ENCODE measurements at places on chromosomes 12 and 14.

DNA sequence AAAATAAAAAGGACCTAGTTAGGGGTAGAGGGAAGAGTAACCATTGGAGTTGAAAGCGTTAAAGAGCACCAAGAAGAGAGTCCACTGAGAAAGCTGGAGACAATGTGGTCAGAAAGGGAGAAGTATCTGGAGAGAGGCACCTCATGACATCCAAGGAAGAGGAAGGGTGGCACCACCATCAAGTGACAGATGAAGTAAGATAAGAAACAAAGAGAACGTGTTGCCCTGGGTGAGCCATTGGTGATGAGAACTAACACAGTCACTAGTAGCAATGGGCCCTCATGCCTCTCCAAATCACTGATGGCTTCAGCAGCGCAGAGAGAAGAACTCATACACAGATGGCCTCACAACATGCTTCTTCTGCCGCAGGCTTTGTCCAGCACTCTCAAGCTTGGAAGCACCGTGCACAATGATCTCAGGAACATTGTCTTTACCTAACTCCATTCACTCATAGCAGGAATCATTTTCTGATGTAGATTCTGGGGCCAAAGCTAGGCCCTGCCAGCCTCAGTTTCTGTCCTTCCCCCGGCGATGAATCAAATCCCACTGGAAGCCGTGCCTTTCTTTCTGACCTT is 252.9 kb downstream of the DPF3 start:
- no peaks in the 10 kb centered on the region for H3K27me3 ChIP-seq
- no peaks in the 10 kb centered on the region for H3K36me3 ChIP-seq
- no peaks in the 10 kb centered on the region for H3K4me1 ChIP-seq
- no peak overlapping the region for H3K27ac ChIP-seq
- no peak for DNase-seq

- no peak overlapping the region for H3K27ac ChIP-seq
- no peaks in the 10 kb centered on the region for H3K27me3 ChIP-seq
- no peak for DNase-seq
- H3K4me3 ChIP-seq: no peak overlapping the region
Measured at GRCh38 chr14:74655599-74656395, 43.8 kb upstream of the LTBP2 start.

DNA sequence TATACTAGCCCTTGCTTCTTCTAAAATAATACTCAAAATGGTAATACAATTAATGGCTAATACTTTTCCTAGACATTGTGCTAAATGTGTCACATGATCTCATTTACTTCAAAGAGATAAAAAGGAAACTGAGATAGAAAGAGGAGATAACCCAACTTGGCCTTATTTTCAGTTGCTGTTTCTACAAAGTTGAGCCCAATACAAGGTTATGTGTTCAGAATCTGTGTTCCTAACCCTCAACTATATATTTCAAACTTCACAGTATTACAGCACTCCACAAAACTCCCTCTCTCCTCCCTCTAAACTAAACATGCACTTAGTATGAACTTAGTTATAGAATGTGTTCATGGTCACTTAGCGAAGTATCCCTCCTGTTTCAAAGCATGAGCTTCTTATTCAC is 277.9 kb downstream of the CCER1 start:
- no peaks in the 10 kb centered on the region for H3K27me3 ChIP-seq
- no peaks in the 10 kb centered on the region for H3K36me3 ChIP-seq
- H3K4me3 ChIP-seq: no peak overlapping the region
- H3K4me1 ChIP-seq: no peaks in the 10 kb centered on the region

DNA sequence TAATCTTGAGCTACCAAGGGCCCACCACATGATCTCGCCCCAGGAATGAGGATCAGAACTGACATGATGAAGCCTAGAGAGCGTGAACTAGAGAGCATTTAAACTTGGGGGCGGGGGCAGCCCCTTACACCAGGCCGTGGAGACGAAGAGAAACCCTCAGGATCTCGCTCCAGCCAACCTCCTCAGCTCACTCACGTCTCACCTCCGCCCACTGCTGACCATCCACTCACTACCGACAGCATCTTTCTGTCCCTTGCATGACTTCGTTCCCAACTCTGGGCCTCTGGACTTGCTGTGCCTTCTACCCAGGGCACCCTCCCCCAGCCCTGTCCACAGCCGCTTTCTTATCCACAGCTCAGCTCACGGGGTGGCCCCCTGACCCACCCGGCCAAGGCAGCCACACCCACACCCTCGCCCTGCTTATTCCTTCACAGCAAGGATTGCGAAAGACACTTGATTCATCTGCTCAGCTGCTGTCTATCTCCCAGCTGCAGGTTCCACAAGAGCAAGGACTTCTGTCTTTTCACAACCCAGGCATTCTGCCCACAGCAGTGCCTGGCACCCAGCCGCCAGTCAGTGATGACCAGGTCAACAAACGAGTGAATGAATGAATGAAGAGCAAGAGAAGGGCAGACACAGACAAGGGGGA is 6.4 kb downstream of the STX2 start:
- no peak overlapping the region for H3K27ac ChIP-seq
- H3K36me3 ChIP-seq: peaks cover 4% of the 10 kb centered on the region
- no peak overlapping the region for H3K4me3 ChIP-seq
- DNase-seq: peak; percentile 30
- no peaks in the 10 kb centered on the region for H3K27me3 ChIP-seq

DNA sequence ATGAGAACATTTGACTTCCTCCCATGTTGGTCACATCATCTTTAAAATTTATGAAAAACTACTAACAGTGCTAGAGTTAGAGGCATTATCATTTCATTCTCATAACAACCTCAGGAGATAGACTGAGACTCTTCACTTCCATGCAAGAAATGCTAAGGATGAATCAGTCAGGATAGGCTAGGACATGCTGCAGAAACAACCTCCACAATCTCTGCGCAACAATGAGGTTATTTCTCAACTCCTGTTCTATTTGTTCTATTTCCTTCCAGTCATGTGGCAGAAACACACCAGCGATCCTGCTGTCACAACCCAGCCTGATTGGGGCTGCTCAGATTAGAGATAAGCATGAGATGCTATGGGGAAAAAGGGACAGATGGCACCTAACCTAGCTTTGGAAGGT is 49.0 kb upstream of the TMEM263 start:
- H3K27ac ChIP-seq: no peak overlapping the region
- H3K27me3 ChIP-seq: no peaks in the 10 kb centered on the region
- H3K4me1 ChIP-seq: no peaks in the 10 kb centered on the region
- no peak for DNase-seq
- no peaks in the 10 kb centered on the region for H3K36me3 ChIP-seq
- no peak overlapping the region for H3K4me3 ChIP-seq

GRCh38 chr12:15230751-15231150 is 9.5 kb upstream of the RERG start:
- H3K36me3 ChIP-seq: no peaks in the 10 kb centered on the region
- no peaks in the 10 kb centered on the region for H3K27me3 ChIP-seq
- H3K4me3 ChIP-seq: no peak overlapping the region
- H3K4me1 ChIP-seq: no peaks in the 10 kb centered on the region
- no peak overlapping the region for H3K27ac ChIP-seq
- DNase-seq: no peak

DNA sequence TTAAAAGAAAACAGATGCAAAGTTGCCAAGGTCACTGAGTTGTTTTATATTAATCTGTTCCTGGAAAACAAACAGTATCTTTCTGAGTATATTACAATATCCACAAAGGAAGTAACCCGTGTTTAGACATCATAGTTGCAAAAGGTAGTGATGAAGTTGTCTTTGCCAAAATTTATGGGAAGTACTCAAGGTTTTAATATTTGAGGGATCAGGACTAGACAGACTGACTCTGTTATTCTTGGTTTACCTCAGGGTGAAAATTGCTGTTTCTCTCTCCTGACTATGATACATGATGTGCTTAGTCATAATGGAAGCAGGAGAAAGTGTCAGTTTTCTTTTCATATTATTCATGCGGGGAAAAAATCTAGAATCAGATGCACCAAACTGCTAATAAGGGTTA is 28.3 kb downstream of the TMEM233 start:
- no peaks in the 10 kb centered on the region for H3K4me1 ChIP-seq
- no peak for DNase-seq
- peaks cover 11% of the 10 kb centered on the region for H3K36me3 ChIP-seq
- no peaks in the 10 kb centered on the region for H3K27me3 ChIP-seq
- H3K4me3 ChIP-seq: no peak overlapping the region
- H3K27ac ChIP-seq: no peak overlapping the region

DNA sequence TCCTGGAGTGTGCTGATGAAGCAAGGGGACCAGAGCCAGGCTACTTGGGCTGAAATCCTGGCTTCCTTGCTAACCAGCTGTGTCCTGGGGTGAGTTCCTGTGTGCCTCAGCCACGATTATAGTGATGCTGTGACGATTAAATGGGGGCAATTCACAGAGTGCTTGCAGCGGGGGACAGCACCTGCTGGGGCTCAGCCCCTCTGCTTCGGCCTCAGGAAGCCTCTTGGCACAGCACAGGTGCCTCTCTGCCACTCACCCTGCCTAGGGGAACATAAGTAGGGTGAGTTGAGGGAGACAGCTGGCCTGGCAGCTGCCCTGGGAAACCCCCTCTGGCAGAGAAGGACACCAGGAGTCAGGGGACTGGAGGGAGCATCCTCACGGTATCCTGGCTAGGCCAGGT is 9.4 kb downstream of the KRT80 start:
- H3K4me3 ChIP-seq: no peak overlapping the region
- peaks cover 2% of the 10 kb centered on the region for H3K4me1 ChIP-seq

DNA sequence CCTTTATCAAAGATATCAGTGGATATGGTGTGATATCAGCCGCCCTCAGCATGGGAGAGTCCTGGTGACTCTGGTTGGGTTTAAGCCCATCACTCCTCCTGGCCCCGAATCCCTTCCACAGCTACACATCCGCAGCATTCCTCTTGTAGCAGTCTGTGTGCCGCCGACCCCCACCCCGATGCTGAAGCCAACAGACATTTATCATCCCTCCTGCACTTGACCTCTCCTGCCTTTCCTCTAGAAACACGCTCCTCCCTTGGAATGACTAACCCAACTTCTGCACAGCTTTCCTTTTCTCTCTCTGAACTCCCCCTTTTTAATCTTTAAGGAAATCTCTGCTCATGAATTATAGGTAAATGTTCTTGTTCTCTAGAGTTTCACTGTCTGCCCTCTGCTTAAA is 250.9 kb upstream of the FOXN3 start:
- H3K36me3 ChIP-seq: peaks cover 10% of the 10 kb centered on the region
- H3K27me3 ChIP-seq: no peaks in the 10 kb centered on the region
- H3K4me3 ChIP-seq: no peak overlapping the region
- H3K4me1 ChIP-seq: no peaks in the 10 kb centered on the region
- no peak for DNase-seq

GRCh38 chr12:108430245-108430644 is 84.8 kb upstream of the FICD start:
- no peak for DNase-seq
- H3K27ac ChIP-seq: no peak overlapping the region
- H3K27me3 ChIP-seq: no peaks in the 10 kb centered on the region
- H3K4me1 ChIP-seq: no peaks in the 10 kb centered on the region
- no peak overlapping the region for H3K4me3 ChIP-seq

DNA sequence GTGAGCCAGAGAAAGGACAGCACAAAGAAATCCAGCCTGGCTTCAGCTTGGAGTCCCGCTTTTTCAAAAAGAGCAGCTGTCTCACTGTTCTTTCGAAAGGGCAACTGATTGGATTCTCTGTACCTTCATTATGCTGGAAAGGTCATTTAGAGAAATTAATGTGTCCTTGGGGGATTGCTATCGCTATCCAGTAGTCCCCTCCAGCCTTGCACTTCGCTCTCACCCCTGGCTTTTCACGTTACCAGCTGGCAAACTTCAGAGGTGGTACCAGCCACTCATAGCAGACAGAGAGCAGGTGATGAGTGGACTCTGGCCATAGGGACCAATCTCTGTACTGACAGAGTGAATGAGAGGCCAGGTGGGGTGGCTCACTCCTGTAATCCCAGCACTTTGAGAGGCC is 11.8 kb upstream of the NUAK1 start:
- H3K4me1 ChIP-seq: no peaks in the 10 kb centered on the region
- no peaks in the 10 kb centered on the region for H3K27me3 ChIP-seq
- DNase-seq: no peak
- H3K4me3 ChIP-seq: no peak overlapping the region
- no peaks in the 10 kb centered on the region for H3K36me3 ChIP-seq

- H3K4me1 ChIP-seq: peaks cover 4% of the 10 kb centered on the region
- H3K36me3 ChIP-seq: no peaks in the 10 kb centered on the region
- no peaks in the 10 kb centered on the region for H3K27me3 ChIP-seq
- no peak overlapping the region for H3K4me3 ChIP-seq
- DNase-seq: no peak
- H3K27ac ChIP-seq: no peak overlapping the region
Measured at GRCh38 chr12:55063291-55063690, 43.5 kb downstream of the NEUROD4 start.

- H3K4me3 ChIP-seq: no peak overlapping the region
- no peaks in the 10 kb centered on the region for H3K36me3 ChIP-seq
- H3K27ac ChIP-seq: no peak overlapping the region
Measured at GRCh38 chr14:72522847-72523246, 371.1 kb downstream of the DPF3 start.

GRCh38 chr14:64510825-64511671 is 6.5 kb downstream of the ZBTB1 start:
- H3K36me3 ChIP-seq: no peaks in the 10 kb centered on the region
- no peak overlapping the region for H3K27ac ChIP-seq
- H3K4me1 ChIP-seq: no peaks in the 10 kb centered on the region
- no peaks in the 10 kb centered on the region for H3K27me3 ChIP-seq
- peak; percentile 39 for DNase-seq

- no peaks in the 10 kb centered on the region for H3K4me1 ChIP-seq
- DNase-seq: no peak
- peaks cover 63% of the 10 kb centered on the region for H3K36me3 ChIP-seq
- H3K27ac ChIP-seq: no peak overlapping the region
- H3K27me3 ChIP-seq: no peaks in the 10 kb centered on the region
Measured at GRCh38 chr12:124420041-124420995, 125.4 kb downstream of the RFLNA start.

DNA sequence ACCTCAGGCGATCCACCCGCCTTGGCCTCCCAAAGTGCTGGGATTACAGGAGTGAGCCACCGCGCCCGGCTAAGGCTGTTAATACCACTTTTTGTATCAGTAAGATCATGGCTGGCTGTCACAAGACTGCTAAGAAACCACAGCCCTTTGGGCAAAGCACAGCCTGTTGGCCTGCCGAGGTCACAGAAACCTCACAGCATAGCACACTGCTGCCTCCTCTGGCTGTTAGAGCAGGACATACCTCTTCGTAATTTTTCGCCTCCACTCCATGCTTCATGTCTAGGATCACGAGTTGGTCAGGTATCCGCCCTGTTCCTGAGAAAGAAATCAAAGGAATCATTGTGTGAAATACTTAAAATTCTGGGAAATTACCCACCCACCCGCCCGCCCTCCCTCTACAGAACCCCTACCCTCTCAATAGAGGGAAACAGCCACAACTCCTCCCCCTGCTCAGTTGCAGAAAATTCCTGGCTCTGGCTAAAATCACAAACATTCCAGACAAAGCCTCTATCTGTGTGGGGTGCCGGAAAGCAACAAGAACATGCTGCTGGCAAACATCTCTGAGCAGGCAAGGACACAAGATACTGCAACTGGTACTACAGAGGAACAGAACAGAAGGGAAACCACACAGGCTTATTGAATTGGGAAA is 20.7 kb upstream of the NEK9 start:
- no peak overlapping the region for H3K4me3 ChIP-seq
- DNase-seq: peak; percentile 75
- H3K27me3 ChIP-seq: no peaks in the 10 kb centered on the region
- no peaks in the 10 kb centered on the region for H3K4me1 ChIP-seq
